ENCODE measurements at places on chromosomes 11 and 22.

GRCh38 chr11:97893612-97894011 lies 1127.1 kb upstream of the CNTN5 start:
- DNase-seq: no peak

GRCh38 chr22:45482169-45482568 lies 20.5 kb upstream of the FBLN1 start:
- DNase-seq: no peak

DNA sequence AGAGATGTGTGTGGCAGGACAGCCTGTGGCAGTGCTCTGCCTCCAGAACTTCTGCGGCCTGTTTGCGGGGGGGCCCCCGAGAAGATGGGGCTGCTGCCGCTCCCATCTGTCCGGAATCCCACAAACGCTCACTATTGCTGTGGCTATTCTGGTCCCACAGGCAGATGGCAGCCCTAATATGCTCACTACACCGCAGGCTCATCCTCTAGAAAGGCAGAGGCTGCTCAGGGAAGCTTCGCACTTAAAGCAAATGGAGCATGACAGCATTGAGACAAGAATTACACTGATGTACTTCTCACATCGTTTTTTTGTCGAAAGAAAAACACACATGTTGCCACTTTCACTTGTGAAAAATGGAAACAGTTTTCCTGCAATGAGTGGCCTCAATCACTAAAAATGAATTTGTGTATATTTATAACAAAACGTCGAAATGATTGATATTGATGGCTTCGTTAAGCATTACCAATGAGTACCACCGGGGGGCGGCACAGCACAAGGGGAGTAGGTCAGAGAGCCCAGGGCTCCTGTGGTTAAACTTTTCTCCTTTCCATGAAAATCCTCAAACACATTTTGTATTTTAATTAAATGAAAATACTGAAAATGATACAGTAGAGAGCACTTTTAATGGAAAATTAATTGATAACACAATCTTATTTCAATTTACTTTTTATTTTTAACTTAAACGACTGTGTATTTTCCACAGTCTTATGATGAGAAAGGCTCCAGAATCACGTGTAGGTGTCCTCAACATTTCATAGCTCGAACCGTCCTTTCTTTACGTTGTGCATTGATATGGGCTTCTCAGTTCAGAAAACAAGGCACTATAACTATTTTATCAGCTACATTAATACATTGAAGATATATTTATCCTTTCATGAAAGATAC lies 69.1 kb downstream of the CTTN start:
- peak; percentile 73 for DNase-seq

DNA sequence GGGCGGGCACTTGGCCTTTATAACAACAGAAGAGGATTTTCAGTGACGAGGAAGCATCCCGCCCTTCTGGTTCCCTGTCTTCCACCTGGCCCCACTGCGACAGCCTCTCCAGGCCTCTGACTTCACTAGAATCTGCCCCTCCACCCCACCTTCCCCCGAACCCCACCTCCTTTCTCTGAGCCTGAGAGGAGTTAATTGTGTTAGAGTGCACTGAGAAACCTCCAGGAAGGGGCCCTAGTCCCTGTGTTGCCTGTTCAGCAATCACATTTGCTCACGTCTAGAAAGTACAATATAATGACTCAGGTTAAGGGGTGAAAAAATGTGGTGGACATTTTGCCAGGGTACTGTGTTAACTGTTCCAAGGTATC lies 38.8 kb downstream of the PTPRJ start:
- no peak for DNase-seq

DNA sequence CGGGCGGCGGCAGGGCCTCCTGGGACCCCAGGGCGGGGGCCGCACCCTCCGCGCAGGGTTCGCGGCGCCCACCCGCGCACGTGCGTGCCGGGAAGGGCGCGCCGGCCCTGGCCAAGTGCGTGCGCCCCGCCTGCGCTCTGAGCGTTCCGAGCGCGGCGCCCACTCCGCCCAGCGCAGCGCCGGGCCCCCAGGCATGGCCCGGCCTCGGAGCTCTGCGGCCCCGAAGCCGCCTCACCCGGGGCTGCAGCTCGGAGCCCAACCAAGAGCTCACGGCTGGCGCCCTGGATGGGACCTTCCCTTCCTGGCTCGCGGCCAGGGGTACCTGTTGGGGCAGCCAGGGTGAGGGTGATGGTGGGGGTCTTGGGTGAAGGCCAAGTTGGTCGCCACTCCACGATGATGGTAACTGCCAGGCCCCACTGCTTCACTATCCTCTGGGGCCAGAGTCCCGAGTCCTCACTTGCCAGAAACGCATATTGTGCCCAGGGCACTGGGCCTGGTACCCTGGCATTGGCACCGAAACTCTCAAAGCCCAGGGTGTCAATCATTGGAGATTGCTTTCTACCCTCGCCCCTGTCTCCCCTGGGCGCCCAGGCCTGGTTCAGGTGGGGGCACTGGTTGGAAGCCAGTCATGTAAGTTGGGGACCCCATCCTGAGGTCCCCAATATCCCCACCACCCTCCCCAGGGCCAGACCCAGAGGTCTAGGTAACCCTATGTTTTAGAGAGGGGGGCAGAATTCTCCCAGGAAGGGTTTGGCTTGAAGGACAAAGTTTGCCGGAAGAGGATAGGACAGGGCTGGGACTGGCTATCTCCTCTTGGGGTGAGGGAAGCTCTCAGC lies 882 bp downstream of the ANO1 start:
- no peak for DNase-seq

DNA sequence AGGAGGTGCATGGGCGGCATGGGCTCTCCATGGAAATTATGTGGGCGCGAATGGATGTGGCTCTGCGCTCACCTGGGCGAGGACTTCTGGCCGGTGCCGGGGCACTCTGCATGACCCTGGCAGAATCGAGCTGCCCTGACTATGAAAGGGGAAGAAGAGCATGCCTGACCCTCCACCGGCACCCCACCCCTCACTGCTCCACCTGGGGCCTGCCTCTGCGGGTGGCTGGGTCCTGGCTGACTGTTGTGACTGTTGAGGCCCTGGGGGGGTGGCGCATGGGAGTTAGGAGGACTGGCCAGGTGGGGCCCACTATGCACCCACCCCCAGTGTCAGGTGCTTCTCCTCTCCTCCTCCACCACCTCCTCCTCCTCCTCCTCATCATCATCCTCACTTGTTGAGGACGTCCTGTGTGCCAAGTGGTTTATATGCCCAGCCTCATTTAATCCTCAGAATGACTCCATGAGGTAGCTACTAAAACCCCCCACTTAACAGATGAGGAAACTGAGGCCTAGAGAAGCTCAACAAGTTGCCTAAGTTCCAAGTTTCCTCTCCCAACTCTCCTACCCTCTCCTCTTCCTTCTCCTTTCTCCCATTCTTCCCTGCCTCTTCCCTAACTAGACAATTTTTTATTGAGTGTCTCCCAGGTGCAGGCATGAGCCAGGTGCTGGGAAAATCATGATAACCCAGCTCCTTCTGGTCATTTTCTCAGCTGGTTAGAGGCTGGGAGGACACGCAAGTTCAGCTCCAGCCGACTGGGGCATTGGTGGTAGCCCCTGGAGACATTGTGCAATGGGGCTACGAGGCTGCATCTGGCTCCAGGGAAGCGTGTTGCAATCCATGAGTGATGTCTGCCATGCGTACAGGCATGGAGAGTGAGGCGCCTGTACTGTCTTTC lies 2.3 kb downstream of the MYEOV start:
- no peak for DNase-seq
